ENCODE measurements at places on chromosomes 5 and 9. TPM values are rescaled to one million over a fixed set of nuclear protein-coding genes. Genes with fewer than 3 reads are reported as not detected.

Gene MEIKIN
- total RNA-seq: not detected

Gene TLE1
- 11.3 TPM for total RNA-seq

DNA sequence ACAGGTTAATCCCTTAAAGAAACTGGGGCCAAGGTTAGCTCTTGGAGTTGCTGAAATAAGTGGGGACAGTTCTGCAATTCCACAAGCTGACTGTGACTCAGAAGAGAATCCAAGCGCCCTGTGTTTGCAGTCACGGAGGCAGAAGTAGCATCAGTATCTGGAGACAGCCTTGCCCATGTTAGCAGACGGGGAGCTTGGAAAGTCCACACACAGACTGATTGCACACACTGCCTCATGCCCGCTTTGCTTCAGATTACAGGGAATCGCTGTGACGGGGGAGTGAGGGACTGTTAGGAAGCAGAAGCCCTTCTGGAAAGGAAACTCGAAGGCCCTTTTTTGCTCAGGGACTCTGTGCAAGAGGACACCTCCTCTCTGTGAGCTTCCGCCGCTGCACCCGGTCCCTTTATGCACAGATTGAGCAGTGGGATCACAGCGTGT, 30.9 kb upstream of the PPP1R26 start:
- no peak for DNase-seq

DNA sequence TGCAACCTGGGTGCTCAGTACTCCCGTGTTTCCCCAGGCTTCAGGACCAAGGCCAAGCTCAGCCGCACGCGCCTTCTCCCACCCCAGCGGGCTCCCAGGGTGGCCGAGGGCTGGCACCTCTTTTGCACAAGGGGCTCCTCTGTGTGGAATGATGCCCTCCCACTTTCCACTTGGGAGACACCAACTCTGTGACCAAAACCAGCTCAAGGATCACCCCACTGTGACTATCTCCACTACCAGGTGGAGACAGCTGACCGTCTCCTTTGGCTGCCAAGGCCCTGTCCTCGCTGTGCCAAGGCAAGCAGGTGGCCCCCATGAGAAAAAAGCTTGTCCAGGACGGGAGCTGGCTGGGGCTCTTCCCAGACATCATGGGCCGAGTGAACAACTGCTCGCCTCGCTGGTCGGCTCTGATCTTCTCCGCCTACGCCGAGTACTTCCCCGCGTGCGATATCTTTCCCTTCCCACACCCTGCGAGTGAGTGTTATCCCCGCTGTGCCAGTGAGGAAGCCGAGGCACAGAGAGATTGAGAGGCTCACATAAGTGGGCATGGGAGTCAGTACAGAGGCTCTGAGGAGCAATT, 132.8 kb downstream of the ZNF354C start:
- DNase-seq: no peak

DNA sequence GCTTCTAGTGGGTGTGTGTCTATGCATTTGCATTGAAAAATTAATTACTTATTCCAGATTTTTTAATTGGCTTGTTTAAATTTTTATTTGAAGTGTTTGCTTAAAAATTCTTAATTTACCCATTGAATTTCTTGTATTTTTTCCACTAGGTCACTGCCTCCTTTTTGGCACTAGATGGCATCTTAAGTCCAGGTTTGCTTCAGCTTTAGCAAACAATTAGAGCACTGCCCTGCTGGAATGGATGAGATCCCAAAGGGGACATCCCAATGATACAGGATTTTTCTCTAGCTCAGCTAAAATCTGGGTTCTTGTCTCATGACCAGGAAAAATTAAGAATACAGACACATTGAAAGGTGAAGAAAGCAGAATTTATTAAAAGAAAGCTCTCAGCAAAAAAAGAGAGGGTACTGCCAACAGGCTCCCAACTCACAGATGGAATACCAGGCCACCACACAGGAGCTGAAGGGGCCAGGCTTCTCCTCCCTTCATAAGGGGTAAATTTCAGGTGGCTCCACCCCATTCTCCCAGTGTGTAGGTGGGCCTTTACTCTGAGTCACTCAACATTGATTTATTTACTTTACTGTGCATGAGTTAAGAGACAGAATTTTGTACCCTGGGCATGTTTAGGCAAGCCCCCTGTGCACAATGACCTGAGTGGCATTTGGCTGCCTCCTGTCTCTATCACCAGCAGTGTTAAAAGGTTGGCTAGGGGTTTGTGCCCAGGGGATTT, 532.4 kb downstream of the ANXA1 start:
- DNase-seq: peak; percentile 49

Measured in Daoy (cell line).